ENCODE measurements at places on chromosomes 5 and 9.

GRCh38 chr5:132283423-132284043 is 10.7 kb upstream of the SLC22A4 start:
- no peak for DNase-seq

DNA sequence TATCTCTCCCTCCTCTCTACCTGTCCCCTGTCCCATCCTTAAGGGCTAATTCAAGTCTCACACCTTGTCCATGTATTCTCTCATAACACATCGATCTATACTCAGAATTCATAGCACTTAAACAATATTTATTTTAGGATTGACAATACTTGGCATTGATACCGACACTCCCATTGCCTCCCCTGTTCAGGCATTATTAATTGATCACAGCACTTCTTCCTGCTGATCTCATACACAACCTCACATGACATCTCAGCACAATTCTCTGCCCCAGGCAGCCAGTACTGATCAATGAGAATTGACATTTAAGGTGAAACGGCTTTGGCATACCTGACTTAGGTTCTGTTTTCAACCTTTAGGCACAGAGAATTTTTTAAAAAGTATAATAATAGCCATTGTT is 582.4 kb upstream of the BRINP1 start:
- DNase-seq, result no peak

- DNase-seq, result no peak
These were observed 117.7 kb downstream of the SNCAIP start for GRCh38 chr5:122429545-122430318.

- DNase-seq, result no peak
These were observed 17.8 kb downstream of the BICD2 start for GRCh38 chr9:92746567-92747458.

DNA sequence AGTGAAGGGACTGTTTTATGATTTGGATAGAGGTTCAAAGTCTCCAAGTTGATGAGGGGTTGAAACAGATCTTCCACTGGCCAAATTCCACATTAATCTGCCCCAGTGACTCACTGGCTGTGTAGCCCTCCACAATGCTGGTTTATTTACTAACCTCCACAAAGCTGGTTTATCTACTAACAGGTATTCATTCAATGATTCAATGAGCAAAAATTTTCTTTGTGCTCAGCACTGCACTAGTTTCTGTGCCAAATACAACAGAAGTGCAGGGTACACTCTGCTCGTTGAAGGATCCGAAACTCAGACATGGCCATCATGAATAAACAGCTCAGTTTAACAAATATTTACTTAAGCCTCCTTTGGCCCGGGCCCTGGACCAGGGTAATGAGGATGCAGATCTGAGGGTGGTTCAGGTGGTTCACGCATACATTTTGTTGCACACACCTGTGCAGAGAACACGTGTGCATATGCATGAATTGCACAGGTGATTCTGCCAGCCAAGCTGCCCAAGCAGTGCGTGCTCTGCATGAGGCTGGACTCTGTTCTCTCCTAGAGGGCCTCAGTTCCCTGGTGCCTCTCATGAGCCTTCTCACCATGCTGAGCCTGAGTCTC is 71.0 kb downstream of the SH3PXD2B start:
- DNase-seq, result no peak

GRCh38 chr5:159667286-159667685 is 249.0 kb upstream of the ADRA1B start:
- no peak for DNase-seq

DNA sequence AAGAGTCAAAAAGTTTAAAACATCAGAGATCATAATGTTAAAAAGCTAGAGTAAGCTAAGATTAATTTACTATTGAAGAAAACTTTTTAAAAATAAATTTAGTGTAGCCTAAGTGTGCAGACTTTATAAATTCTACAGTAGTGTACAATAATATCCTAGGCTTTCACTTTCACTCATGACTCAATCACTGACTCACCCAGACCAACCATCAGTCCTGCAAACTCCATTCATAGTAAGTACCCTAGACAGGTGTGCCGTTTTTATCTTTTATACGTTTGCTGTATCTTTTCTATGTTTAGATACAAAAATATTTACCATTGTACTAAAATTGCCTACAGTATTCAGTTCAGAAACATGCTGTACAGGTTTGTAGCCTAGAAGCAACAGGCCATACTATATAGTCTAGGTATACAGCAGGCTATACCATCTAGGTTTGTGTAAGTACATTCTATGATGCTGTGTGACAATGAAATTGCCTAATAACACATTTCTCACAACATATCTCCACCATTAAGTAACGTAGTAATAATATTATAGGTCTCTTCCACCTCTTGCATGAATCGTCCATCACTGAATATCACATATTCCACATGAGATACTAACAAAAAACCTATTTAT is 59.2 kb downstream of the MEGF9 start:
- no peak for DNase-seq

DNA sequence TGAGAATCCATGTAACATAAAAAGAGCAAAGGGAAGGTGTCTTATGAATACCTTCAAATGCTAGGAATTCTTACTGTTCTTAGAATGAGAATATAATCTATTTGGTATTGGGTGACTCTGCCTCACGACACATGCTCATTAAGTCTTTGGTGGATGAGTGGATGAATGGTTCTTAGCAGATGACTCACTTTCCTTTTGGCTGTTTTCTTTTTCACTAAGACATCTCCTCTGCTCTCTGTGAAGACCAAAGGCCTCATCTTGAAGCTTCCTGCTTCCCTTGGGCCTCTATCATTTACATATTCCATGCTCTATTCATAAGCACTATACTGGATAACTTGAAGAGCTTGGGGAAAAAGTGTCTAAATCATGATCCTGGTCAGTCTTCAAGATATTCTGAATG is 468.1 kb downstream of the SPATA31D1 start:
- DNase-seq, result no peak

DNA sequence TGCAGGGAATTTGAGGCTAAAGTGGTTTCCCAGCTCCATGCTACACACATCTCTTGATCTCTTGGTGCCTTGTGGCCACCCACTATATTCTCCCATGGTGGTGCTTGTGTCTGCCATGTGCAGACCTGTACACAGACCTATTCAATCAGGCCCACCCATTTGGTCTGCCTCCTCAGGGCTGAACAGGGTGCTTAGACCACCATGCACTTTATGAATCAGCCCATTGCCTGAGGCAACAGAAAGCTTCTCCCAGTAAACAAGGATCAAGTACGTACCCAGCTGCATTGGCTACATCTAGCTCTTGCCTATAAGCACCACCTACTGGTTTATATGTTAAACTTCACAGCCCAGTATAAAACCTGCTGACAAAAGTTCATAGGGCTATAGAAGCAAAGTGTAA is 664.3 kb upstream of the EDIL3 start:
- no peak for DNase-seq

GRCh38 chr9:89185980-89186379 is 7.4 kb upstream of the SHC3 start:
- no peak for DNase-seq

- no peak for DNase-seq
These were observed 45.2 kb upstream of the FAM240B start for GRCh38 chr9:38765101-38765500.

DNA sequence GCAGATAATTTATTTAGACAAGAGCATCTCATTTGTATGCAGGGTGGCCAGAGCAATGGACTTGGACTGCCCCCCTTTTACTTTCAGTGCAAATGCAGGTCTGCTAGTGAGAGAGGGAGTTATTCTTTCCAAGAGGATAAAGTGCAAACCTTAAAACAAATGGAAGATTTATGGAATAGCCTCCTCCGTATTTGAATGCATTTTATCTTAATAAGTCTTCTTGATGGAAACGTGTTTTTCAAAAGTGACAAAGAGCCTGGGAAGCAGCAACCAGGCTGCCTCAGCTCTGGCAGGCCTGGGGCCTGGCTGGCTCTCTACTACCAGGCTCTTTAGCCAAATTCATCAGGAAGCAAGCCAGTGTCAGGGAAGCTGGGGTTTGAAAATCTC is 6.8 kb downstream of the NR2F1 start:
- no peak for DNase-seq

Measured in stimulated activated naive CD4-positive, alpha-beta T cell treated with Interleukin-2 at 50 U/mL for 16 hours (primary cell).